ENCODE measurements at places on chromosomes 7 and 10. TPM values are rescaled to one million over a fixed set of nuclear protein-coding genes. Genes with fewer than 3 reads are reported as not detected.

The GRM3 gene
- not detected for total RNA-seq

The ADO gene
- 31.1 TPM for total RNA-seq

The UNCX gene
- total RNA-seq = not detected

The PAX4 gene
- not detected for total RNA-seq

The SGCE gene
- total RNA-seq = 38.3 TPM

The DEPP1 gene
- 8.0 TPM for total RNA-seq

The FKBP6 gene
- total RNA-seq = not detected

The GARIN1A gene
- 5.9 TPM for total RNA-seq

The FZD1 gene
- 6.8 TPM for total RNA-seq
